Gastrocnemius medialis (tissue), 4 donors: ENCODE measurements at places on chromosomes 2 and 18. TPM values are rescaled to one million over a fixed set of nuclear protein-coding genes. Genes with fewer than 3 reads are reported as not detected.

GRCh38 chr2:217263756-217264155, 403.9 kb upstream of the TNP1 start:
- H3K27ac ChIP-seq: no peak overlapping the region
- no peak for DNase-seq
- H3K4me3 ChIP-seq: no peak overlapping the region
- no peaks in the 10 kb centered on the region for H3K27me3 ChIP-seq
- no peaks in the 10 kb centered on the region for H3K36me3 ChIP-seq

DNA sequence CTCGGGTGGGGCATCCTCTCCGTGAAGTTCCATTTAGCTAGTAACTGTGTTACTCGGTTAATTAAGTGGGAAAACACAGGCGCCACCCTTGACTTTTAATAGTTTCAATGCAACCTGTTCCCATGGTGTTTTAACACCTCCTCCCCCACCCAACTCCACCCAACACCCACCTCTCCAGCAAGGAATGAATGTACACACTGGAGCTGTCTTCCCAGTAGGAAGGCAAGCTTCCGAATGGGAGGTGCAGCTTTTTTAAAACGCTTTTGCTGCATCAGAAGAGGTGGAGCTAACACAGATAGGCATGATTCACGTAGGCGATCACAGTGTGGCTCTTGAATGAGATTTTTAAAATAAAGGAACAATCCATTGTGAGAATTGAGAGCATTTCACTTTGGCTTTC, 73.8 kb upstream of the AGAP1 start:
- no peaks in the 10 kb centered on the region for H3K4me1 ChIP-seq
- H3K27ac ChIP-seq: no peak overlapping the region
- H3K27me3 ChIP-seq: no peaks in the 10 kb centered on the region
- no peak overlapping the region for H3K4me3 ChIP-seq
- no peak for DNase-seq
- H3K36me3 ChIP-seq: no peaks in the 10 kb centered on the region

- H3K4me3 ChIP-seq: no peak overlapping the region
- DNase-seq: no peak
- H3K27me3 ChIP-seq: no peaks in the 10 kb centered on the region
- no peaks in the 10 kb centered on the region for H3K36me3 ChIP-seq
Measured at GRCh38 chr18:61274416-61274960, 58.7 kb upstream of the CDH20 start.

- H3K4me3 ChIP-seq: no peak overlapping the region
- peaks cover 1% of the 10 kb centered on the region for H3K4me1 ChIP-seq
- no peaks in the 10 kb centered on the region for H3K36me3 ChIP-seq
- DNase-seq: no peak
Measured at GRCh38 chr2:152031747-152032306, 67.0 kb downstream of the CACNB4 start.

DNA sequence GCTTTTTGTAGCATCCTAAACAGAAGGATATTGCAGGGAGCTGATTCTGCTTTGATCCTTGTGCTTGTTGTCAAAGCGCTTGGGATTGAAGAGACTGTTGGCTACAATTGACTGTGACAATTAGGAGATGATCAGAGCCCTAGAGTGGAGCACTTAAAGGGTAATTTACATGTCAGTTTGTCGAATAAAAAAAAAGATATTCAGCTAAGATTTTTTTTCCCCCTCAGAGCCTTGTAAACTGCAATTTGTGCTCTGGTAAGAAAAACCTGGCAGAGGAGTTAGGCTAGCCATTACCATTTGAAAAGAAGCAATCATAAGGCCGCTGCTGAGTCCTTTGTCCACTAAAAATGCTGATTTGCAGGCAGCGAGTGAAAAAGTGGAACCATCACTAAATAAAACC, 47.8 kb upstream of the ZEB2 start:
- no peaks in the 10 kb centered on the region for H3K27me3 ChIP-seq
- H3K36me3 ChIP-seq: no peaks in the 10 kb centered on the region
- no peak overlapping the region for H3K27ac ChIP-seq
- H3K4me1 ChIP-seq: no peaks in the 10 kb centered on the region
- no peak overlapping the region for H3K4me3 ChIP-seq

GRCh38 chr18:49894517-49895226, 81.3 kb upstream of the ACAA2 start:
- no peak for DNase-seq
- H3K27me3 ChIP-seq: no peaks in the 10 kb centered on the region
- no peaks in the 10 kb centered on the region for H3K4me1 ChIP-seq
- H3K36me3 ChIP-seq: no peaks in the 10 kb centered on the region
- no peak overlapping the region for H3K4me3 ChIP-seq

- DNase-seq: no peak
- no peaks in the 10 kb centered on the region for H3K4me1 ChIP-seq
- no peak overlapping the region for H3K27ac ChIP-seq
- H3K4me3 ChIP-seq: no peak overlapping the region
- no peaks in the 10 kb centered on the region for H3K27me3 ChIP-seq
Measured at GRCh38 chr18:13477147-13477683, 249.1 kb downstream of the FAM210A start.

- no peak for DNase-seq
- no peaks in the 10 kb centered on the region for H3K4me1 ChIP-seq
- H3K27me3 ChIP-seq: no peaks in the 10 kb centered on the region
- no peaks in the 10 kb centered on the region for H3K36me3 ChIP-seq
Measured at GRCh38 chr2:205717999-205718398, 35.7 kb downstream of the NRP2 start.

DNA sequence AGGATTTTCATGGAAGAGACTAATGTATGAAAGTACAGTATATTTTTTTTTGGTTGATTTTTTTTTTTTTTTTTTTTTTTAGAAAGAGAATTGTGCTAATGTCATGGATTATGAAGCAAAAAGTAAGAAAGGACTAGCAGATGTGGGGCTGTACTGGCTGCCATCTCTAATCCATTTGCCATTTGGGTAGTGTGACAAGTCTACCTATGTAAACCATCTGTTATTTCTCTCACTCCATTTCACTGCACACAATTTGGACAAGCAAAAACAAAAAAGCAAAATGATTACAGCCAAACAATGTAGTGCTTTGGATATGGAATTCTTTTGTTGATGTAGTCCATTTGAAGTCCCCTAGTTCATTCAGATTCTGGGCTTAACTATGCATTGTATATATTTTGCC, 1355.4 kb downstream of the LRP1B start:
- no peak overlapping the region for H3K4me3 ChIP-seq
- no peaks in the 10 kb centered on the region for H3K4me1 ChIP-seq
- no peak overlapping the region for H3K27ac ChIP-seq

- no peak for DNase-seq
- H3K36me3 ChIP-seq: no peaks in the 10 kb centered on the region
- no peaks in the 10 kb centered on the region for H3K4me1 ChIP-seq
- H3K27ac ChIP-seq: no peak overlapping the region
- H3K27me3 ChIP-seq: no peaks in the 10 kb centered on the region
- H3K4me3 ChIP-seq: no peak overlapping the region
Measured at GRCh38 chr18:6057604-6058003, 162.3 kb upstream of the TMEM200C start.

DNA sequence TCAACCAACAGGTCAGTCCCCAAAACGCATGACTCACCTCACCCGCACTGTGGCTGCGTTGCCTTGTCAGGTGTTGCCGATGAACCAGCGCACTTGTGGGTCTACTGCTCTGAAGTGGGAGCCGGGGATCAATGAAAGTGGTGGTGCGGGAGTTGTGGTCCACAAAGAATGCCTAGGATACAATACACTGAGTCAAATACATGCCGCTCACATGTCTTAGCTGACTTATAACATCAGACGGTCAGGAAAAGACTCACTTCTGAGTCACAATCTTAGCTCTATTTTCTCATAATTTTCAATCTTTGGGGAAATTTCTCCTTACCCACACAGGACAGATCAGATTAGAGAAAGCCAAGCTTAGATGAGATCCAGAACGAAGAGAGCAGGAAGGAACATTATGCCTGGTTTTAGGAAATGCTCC, 107.1 kb upstream of the STK17B start:
- no peak for DNase-seq
- H3K27ac ChIP-seq: no peak overlapping the region
- no peaks in the 10 kb centered on the region for H3K27me3 ChIP-seq
- no peaks in the 10 kb centered on the region for H3K4me1 ChIP-seq
- no peak overlapping the region for H3K4me3 ChIP-seq
- no peaks in the 10 kb centered on the region for H3K36me3 ChIP-seq

DNA sequence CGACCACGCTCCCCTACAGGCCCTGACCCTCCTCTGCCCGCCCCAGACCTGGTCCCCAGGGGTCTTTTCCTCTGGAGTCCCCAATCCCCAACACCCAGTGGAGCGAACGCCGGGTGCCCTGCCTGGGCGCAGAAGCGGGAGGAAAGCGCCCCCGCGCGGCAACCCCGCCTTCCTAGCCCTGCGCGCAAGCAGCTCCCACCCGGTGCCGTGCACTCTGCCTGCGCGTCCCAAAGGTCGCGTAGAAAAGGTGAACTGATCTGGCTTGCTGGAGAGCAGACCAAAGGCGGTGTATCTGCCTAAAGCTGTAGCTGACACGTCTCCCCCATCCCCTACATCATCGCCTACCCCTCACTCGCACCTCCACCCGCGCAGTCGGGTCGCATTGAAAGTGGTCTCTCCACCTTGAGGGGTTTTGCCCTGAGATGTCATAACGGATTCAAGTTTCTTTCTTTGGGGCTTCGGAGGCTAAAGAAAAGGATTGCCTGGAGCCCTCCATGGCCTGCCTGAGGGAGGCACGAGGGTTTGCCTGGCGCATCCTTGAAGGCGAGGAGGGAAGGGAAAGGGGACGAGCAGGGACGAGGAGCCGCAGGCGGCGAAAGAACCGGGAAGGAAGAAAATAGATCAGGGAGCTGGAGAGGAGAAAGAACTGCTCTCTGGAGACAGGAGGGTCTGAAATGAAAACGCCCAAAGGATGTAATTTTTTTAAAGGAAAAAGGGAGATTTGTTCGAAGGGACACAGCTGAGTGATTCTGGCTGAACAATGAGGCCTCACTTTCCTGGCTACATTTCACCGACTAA, 5.8 kb downstream of the GAD1 start:
- H3K27me3 ChIP-seq: peaks cover 66% of the 10 kb centered on the region
- H3K4me3 ChIP-seq: peak overlapping the region; percentile 45
- no peaks in the 10 kb centered on the region for H3K36me3 ChIP-seq
- H3K4me1 ChIP-seq: peaks cover 58% of the 10 kb centered on the region
- H3K27ac ChIP-seq: no peak overlapping the region

TSGA10 gene
- 5.8 TPM for total RNA-seq

GPR75 gene
- total RNA-seq: 1.2 TPM

SESTD1 gene
- 4.1 TPM for total RNA-seq

GREB1 gene
- 3.1 TPM for total RNA-seq

CFAP221 gene
- total RNA-seq: not detected

GPR45 gene
- total RNA-seq: not detected

LAPTM4A gene
- total RNA-seq: 54.5 TPM
